NCI-H1105 treated with DMSO at 0.1 percent for 48 hours (cell line): ENCODE measurements at places on chromosomes 16 and 17.
A peak's percentile ranks its signal among the peaks of the same experiment; 100 is the strongest.

- no peak for DNase-seq
Measured at GRCh38 chr17:57905875-57906455, 49.2 kb downstream of the CUEDC1 start.

DNA sequence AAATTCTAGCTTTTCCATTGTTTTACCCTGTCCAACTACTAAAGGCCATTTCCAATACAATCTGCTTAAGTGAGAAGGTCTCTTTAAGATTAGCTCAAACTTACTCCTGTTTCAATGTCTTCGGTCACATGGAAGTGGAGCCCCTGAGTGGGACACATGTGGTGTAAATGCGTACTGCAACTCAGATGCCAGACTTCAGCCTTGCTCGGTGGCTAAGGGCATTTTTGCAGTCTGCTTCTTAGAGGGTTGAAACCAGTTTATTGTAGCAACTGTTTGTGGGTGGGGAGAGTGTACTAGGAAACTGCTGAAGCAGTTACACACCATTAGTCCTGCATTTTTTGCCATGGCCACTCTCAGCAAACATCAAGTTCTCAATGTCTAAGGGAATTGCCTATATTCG lies 140.6 kb downstream of the PARN start:
- no peak for DNase-seq

DNA sequence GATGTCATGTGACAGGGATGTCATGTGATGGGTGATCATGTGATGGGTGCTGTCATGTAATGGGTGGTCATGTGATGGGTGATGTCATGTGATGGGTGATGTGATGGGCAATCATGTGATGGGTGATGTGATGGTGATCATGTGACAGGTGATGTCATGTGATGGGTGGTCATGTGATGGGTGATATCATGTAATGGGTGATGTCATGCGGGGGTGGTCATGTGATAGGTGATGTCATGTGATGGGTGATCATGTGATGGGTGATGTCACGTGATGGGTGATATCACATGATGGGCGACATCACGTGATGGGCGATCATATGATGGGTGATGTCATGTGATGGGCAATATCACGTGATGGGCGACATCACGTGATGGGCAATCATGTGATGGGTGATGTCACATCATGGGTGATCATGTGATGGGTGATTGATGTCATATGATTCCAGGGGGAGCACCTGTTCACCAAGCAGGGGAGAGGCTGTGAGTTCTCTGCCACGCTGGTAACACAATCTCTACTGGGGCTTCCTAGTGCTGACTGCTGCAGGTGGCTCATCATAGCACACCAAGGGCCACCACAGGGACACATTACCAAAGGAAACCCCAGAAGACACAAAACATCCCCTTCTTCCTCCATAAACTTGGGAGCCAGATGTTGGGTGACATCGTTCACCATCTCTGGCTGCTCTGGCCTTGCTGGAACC lies 16.5 kb downstream of the CD300LB start:
- peak; percentile 100 for DNase-seq

DNA sequence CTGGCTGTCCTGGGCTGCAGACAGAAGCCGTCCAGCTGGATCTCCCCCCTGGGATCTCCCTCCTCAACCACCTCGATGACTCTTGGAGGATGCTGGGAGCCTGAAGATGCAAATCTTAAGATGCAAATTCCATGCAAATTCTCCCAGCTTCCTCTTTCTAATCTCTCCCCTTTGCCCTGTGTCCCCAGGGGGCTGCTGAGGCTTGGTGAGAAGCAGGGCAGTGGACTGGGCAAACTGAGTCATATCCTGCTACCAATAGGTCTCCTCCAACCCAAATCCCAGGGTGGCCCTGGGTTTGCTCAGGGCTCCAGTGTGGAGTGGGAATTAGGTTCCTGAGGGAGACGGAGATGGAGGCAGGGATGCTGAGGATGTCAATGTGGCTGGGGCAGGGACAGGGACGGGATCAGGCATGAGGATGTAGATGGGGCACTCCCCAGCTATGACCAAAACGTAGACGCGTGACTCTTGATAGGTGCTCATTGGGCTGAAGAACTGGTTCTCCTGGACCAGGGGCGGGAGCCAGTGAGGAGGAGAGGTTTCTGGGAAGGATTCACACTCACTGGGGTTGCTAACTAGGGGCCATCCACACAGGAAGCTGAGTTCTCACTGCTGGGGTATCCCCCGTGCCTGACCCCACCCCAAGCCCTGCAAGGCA lies 3.6 kb upstream of the ALOX12B start:
- DNase-seq = no peak

DNA sequence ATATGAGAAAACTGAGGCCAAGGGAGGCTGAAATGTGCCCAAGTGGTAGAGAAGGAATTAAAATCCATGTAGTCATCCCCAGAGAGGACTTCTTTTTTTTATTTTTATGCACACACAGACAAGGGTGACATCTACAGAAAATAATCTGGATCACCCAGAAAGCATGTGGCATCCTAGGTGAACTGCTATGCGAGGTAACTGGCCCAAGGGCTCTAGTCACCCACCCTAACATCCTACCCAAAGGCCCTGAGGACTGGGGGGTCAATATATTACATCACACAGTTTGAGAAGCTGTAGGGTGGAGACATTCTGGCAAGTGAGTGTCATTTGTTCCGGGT lies 23.3 kb downstream of the TEX14 start:
- DNase-seq = no peak

GRCh38 chr16:83715217-83715920 lies 92.4 kb upstream of the HSBP1 start:
- DNase-seq = peak; percentile 77

DNA sequence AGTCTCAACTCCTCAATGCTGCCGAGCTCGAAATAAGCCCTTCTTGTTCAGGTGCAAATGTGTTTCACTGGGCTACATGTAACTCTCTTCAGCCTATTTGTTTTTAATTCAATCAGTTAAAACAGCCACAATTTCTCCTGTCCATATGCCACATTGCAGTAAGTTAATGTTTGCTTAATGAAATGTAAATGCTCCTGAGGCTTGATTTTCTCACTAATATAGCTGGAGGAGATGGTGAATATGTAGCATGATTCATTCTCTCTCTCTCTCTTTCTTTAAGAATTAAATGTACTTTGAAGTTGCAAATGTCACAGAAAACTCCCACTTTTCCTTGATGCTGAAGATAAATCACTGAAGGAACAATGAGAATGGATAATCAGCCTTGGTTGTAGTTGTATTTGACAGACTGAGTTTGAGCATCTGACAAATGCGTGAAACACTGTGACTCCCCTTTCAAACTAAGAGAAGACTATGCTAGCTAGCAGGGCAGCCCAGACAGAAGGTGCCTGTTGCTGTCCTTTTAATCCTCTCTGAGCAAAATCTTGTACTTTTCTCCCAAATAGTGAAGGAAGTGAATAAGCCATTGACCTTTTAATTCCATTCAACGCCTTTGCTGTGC lies 161.8 kb downstream of the ANKFN1 start:
- no peak for DNase-seq

DNA sequence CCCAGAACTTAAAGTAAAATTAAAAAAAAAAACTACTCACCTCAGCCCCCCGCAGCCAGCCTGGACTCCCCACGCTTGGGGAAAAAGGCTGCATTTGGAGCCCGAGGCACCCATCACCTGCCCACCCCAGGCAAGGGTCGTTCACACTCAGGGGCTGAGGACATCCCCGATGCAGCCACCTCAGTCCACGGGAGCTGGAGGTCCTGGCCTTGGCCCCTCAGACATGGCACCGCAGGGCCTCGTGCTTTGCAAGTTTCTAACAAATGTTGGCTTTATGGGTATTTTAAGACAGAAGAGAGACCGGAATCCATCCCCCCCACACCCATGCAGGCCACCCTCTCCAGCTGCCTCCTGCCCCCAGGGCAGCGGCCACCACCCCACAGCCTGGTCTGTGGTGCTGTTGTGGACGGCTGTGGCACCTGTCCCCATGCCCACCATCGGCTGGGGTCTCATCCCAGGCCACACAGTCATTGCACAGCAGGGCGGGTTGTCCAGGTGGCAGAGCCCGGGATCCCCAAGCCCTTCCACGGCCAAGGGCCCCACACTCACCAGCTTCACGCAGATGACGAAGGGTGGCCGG lies 116.4 kb upstream of the ZNF750 start:
- DNase-seq = no peak

DNA sequence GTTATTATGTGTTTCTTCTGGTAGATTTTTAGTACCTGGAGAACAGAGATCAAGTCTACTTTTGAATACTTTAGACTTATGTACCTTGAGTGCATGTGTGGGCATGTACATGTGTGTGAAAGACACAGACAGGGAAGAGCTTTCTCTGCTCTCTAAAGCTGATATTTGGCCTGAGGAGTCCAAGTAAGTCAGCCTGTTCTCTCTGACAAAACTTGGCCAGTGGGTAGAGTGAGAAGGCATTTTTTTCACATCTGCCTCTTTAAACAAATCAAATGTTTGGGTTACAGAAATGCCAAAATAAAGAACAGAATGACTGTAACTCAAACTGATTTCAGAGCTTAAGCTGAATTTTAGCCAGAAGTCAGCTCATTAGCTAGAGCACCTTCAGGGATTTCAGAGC lies 309.7 kb upstream of the DYNLRB2 start:
- no peak for DNase-seq

- DNase-seq = no peak
Measured at GRCh38 chr17:11638700-11639265, 40.5 kb downstream of the DNAH9 start.

DNA sequence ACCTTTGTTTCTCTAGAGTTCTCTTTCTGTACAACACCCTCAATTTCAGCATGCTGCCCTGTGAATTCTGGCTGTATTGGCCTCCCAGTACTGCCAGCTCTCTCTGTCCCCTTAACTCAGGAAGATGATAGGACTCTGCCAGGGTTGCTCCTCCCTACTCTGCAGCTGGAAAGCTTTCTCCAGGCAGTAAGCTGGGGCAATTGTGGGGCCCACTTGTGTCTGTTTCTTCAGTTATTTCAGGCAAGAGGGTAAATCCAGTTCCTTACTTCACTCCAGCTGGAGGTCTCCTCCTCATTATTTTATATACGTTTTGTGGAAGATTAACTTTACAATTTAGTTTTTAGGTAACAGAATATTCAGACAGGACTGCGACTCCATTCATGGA lies 9.9 kb downstream of the C17orf100 start:
- no peak for DNase-seq

GRCh38 chr17:17224137-17224536 lies 12.8 kb downstream of the FLCN start:
- no peak for DNase-seq

DNA sequence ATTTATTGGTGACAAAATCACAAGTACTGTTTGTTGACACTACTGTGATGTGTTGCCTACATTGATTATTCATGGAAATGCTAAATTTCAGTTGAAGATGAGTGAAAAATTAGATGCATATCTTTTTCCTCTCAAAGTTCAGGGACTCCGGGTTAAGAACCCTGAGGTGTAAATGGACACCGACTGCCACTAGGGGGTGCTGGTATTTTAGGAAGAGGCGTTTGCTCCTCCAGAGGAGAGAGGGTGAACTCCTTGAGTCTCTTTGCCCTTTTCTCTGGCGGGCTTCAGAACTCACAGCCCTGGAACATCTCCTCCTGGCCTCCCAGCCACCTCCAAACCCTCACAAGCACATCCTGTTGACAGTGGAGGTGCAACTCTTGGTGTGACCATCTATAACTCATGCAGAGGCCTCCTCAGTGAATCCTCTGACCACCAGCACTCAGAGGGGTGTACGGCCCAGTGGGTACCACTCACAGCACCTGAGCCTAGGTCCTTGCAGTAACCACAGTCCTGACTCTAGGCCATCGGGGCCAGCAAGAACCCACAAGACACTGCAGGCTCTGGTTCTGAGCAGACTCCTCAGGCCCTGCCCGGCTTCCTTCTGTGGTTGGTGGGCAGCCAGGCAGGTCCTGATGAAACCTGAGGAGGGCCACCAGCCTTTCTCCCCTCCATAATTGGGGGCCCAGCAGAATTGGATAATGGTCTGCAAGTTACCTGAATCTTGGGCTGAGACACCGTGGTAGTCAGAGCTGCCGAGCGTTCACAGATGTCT lies 26.2 kb upstream of the PIK3R5 start:
- DNase-seq = peak; percentile 20

GRCh38 chr17:31469959-31470358 lies 78.5 kb downstream of the RAB11FIP4 start:
- DNase-seq = no peak

- DNase-seq = no peak
Measured at GRCh38 chr17:44807093-44807816, 22.8 kb downstream of the GJC1 start.

DNA sequence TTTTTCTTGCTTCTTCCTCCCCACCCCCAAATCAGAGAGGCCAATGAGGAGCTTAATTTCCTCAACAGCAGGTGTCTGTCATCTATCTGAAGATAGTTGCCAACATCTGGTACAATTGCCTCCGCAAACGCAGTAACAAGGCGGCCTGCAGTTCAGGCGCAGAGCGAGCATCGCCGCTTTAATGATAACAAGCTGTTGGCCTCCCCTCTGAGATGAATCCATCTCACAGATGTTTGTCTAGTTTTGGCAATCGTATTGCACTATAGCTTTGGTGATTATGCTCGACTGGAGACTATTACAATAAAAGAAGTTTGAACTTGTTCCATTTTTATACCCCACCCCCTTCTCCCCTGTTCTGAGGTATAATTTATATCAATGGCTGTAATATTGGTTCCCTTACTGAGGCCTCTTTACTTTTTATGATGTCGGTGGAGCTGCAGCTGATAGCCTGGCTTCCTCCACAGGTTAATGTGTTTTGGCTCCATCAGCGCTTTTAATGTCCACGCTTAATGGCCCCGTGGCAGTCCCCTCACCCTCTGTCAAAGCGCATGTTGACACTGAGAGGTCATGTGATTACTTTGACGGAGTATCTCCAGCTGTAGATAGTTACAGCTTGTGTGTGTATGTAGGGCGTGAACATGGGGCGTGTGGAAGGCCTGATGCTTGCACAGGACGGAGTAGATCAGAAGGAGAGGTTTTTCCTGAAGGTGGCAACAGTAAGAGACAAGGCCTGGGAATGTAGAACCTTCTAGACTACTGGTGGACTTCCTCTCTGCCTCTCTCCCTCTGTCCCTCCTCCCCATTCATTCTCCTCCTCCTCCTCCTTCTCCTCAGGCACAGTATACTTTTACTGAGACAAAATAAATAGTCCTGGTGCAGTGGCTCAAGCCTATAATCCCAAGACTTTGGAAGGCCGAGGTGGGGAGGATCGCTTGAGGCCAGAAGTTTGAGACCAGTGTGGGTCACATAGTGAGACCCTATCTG lies 164.7 kb downstream of the MSI2 start:
- peak; percentile 97 for DNase-seq

- DNase-seq = no peak
Measured at GRCh38 chr17:16325964-16326363, 27.3 kb downstream of the CENPV start.

DNA sequence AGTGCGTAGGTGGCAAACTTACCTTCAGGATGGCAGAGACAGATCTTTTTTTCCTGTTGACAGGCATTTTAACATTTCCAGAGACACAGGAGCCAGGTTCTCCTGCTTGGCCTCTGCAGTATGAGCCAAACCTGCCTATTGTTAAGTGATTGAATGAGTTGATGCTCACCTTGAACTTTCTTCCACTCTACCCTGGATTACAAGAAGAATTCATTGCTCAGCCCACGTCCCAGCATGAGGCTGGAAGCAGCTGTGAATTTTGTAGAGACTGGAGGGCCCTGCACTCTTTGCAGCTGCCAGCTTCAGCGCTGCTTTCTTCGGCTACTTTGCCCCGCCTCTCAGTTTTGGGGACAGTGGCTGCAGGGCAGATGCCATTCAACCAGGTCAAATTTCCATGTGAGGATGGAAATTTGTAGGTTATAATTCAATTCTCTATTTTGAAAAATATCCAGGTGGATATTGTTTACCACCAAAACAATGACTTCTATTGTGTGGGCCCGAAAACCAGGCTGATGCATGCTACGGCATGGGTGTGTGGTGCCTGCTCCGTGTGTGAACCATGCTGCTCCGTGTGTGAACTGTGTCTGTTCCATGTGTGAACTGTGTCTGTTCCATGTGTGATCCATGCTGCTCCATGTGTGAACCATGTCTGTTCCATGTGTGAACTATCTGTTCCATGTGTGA lies 75.2 kb upstream of the METTL9 start:
- no peak for DNase-seq
